GM20000 (cell line): ENCODE measurements at places on chromosomes 1 and 21.

DNA sequence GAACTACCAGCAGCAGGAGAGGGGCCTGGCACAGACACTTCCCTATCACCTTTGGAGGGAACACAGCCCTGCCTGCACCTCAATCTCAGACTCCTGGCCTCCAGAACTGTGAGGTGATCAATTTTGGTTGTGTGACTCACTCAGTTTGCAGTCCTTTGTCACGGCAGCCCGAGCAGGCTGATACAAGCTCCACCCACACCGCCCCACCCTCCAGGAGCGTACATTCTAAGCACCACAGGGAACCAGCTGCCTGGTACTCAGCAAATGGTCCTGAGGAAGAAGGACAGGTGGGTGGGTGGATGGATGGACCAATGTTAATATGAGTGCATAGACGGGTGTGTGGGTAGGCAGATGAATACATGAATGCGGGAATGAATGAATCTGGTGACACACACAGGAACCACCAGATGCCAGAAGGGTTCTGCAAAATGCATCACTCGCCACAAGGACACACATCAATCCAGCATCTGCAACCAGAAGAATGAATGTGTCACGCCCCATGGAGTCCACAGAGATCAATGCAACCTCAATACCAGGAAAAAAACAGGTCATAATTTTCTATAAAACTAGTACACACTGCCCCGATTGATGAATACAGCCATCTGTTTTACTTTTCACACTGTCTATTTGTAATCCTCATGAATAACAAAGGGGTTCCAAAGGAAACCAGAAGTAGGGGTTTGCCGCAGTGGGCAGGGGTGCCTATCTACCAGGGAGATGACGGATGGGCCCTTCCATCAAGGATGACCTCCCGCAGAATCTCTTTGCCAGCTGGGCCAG lies 284.5 kb downstream of the NPHP4 start:
- DNase-seq, result no peak

- DNase-seq, result no peak
These were observed 10.9 kb downstream of the H3-3A start for GRCh38 chr1:226073184-226073950.

DNA sequence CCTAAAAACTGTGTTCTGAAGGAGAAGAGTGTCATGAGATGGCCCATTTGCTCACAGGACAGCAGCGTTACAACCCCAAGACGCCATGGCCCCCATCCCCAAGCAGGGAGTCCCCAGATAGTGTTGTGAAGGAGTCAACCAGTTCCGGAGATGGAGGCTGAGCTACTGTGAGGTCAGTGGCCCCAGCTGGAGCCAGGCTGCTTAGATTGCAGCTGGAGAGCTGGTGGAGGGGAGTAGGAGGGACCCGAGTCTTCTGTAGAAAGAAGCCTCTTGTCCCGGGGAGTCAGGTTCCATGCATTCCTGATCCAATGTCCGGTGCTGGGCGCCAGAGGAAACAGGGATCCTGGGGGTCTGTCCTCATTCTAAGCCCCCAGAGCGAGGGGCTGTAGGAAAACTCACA lies 93.5 kb upstream of the SIM2 start:
- no peak for DNase-seq

DNA sequence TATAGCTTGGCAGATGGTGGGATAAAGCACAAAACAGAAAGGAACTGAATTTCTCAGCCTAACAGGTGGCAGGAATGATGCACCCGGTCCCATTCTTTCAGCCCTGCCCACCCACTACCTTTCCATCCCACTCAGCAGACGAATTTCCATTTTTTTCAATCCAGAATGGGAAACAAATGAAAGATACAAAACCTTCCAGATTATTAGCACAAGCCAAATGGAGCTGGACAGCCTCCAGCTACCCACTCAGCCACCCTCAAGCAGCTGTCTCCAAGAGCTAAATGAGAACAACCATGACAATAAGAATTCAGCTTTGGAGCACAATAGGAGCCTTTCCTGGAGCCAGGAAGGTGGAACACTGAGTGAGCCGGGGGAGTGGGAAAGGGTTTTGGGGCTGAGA lies 96.3 kb upstream of the ST6GALNAC5 start:
- no peak for DNase-seq

- DNase-seq, result no peak
These were observed 20.1 kb upstream of the EFNA1 start for GRCh38 chr1:155107309-155108264.

- DNase-seq, result no peak
These were observed 15.7 kb downstream of the RNF19B start for GRCh38 chr1:32948905-32949304.

- DNase-seq, result no peak
These were observed 15.6 kb downstream of the SZT2 start for GRCh38 chr1:43405219-43405875.

GRCh38 chr1:184253921-184254320 lies 132.9 kb upstream of the C1orf21 start:
- no peak for DNase-seq

- peak; percentile 75 for DNase-seq
These were observed at the start of gene TRPM2 for GRCh38 chr21:44353191-44353970. Gene TRPM2 (plus strand): TSS chr21:44353621. CDS start chr21:44353701, 80 bp downstream.

GRCh38 chr1:9724706-9725476 lies 73.4 kb downstream of the PIK3CD start:
- DNase-seq, result peak; percentile 89

DNA sequence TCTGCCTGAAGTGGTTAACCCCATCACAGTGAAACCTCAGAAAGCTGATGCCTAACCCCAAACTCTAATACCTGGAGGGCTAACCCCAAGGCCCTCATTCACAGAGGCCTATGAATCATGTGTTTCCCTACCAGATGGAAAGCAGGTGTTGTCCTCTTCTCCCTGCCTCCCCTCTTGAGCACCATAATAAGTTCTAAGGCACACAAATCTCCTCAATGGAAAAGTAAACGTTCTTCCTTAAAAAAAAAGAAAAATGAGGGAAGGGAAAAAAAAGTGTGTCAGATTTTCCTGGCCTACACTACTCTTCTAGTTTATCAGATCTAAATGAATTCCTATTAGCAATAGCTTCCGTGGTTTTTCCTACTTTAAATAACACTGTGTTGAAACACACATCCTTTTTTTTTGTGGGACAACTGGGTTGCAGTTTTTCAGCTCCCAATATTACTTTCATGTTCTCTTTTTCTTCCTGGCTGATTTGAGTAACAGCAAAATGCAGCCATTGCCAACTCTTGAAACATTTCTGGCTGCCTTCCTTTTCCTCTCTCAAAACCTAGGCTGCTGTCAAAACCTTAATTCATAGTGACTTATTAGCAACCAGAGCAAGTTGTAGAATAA lies 43.2 kb downstream of the SLC44A3 start:
- DNase-seq, result no peak

DNA sequence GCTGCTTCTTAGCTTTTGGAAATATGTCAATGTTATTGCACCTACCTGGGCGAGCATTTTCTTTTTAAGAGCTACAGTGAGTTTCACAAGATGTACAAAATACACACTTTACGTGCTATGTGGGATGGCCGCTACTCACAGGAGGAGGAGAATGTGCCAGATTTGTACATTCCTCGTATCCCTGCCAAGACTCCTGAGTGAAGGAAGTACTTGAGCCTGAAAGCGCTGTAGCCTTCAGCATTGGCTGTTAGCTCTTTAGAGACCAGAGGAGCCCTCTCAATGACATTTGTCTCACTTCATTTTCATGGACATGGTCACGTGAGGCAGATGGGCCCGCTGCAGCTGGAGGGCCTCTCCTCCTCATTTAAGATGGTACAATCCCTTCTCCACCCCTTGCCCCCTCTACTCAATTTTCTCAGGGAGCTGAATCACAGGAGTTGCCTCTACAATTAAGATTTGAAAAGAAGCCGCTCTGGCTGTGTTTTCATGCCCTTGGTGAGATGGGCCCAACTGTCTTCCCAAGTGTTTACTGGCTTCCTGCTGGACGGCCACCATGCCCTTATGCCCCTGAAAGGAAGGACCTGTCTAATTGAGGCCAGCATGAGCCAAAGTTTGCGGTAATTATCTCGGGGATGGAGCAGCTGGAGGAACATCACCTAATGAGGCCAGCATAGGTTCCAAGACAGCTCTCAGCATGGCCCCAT lies 442.6 kb downstream of the PRDM2 start:
- no peak for DNase-seq

DNA sequence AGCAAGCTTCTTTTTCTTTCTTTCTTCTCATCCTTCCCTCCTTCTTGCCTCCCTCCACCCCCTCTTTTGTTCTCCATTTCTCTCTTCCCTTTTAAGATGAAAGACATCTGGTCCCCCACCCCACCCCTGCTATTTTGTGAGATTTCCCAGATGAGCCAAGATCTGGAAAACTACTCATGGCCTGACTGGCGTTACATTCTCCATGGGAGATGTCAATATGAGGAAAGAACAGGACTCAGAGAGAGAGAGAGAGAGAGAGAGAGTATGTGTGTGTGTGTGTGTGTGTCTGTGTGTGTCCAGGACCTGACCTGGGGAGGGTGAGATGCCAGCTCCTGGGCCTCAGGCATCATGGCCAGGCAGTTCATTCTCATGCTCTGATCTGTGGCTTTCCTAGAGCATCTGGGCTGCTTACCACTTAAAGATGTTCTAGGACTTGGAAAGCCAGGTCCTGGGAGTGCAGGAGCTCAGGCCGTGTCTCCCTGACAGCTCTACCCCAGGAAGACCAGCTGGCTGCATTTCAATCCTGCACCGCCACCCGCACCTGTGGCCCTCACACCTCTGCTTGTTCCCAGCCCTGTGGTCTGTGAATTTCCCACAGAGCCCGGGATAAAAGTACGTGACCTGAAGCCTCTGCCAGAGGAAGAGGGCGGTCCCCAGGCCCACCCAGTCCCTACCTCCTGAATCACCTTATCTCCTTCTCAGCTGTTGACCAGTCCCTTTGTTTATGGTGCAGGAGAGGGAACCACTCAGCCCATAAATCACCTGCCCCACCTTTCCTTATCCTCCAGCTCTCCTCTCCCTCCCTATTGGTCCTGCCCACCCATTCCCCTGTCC lies 3.2 kb upstream of the BEST4 start:
- DNase-seq, result no peak

GRCh38 chr1:83761167-83762038 lies 237.5 kb downstream of the TTLL7 start:
- peak; percentile 76 for DNase-seq

DNA sequence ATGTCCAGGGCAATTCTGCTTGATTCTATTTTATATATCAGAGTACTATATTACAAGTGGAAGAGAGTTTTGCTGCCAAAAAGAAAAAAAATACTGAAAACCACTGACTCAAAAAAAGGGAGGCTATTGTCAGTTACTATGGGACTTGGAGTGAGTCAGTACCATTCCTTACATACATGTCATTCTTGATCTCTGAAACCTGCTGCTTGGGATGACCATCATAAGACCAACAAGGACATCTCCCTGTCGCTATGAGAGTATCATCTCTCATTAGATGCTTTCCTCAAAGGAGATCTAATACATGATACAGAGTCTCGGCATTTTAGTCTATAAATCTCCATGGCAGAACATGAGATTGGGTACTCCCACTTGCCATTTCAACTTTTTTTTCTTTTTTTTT lies 11.8 kb upstream of the INPP5B start:
- DNase-seq, result no peak

GRCh38 chr1:2240270-2241156 lies 12.4 kb downstream of the SKI start:
- DNase-seq, result no peak

GRCh38 chr21:16117851-16118590 lies 388.2 kb downstream of the USP25 start:
- DNase-seq, result no peak

DNA sequence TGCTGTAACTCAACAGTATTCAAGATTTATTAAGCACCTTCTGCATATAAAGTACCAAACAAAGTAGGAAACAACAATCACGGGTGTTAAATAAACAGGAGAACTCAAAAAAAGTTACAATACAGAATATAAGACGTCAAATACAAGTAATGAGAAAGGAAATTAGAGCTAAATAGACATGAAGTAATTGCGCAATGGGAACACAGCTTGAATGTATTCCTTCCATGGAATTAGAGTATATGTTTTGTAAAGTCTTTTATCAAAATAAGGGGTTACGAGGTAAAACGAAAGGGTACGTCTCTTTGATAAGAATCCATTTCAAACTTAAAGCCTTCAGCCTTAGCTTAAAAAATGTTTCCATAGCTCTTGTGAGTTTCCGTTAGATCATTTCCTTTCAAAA lies 109.1 kb downstream of the SPATA6 start:
- DNase-seq, result no peak

DNA sequence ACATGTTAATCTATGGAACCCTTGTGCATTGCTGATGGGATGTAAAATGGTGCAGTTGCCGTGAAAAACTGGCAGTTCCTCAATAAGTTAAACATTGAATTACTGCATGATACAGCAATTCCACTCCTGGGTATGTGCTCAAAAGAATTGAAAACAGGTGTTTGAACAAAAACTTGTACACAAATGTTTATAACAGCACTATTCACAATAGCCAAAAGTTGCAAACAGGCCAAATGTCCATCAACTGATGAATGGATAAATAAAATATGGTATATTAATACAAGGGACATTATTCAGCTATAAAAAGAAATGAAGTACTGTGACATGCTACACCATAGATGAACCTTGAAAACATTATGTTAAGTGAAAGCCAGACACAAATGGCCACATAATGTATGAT lies 17.7 kb upstream of the SRSF10 start:
- no peak for DNase-seq

- no peak for DNase-seq
These were observed 6.5 kb upstream of the MFAP2 start for GRCh38 chr1:16986962-16987361.

- peak; percentile 59 for DNase-seq
These were observed 504 bp downstream of the SCCPDH start for GRCh38 chr1:246724731-246725095.

- no peak for DNase-seq
These were observed 108.7 kb upstream of the IGSF21 start for GRCh38 chr1:17998889-17999288.

- no peak for DNase-seq
These were observed 267.9 kb downstream of the PTPRU start for GRCh38 chr1:29504196-29504595.

- DNase-seq, result no peak
These were observed 2.6 kb upstream of the DYRK1A start for GRCh38 chr21:37363936-37364335.

GRCh38 chr1:20343149-20343937 lies 52.7 kb downstream of the VWA5B1 start:
- DNase-seq, result peak; percentile 70

DNA sequence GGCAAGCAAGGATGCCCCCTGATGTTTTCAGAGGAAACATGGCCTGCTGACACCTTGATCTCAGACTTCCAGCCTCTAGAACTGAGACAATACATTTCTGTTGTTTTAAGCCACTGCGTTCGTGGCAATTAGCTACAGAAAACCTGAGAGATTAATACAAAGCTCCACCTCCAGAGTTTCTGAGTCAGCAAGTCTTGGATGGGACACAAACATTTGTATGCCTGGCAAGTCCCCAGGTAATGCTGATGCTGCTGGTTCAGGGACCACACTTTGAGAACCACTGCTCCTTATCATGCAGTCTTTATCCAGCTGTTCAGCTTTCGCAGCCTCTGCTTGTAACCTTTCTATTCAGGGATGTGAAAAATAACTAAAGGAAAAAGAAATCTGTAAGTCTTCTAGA lies 565.7 kb upstream of the PLXNA2 start:
- DNase-seq, result no peak

- no peak for DNase-seq
These were observed 379.8 kb downstream of the SIPA1L2 start for GRCh38 chr1:232249861-232250777.
